ENCODE measurements at places on chromosomes 6 and 20.
A peak's percentile ranks its signal among the peaks of the same experiment; 100 is the strongest.

DNA sequence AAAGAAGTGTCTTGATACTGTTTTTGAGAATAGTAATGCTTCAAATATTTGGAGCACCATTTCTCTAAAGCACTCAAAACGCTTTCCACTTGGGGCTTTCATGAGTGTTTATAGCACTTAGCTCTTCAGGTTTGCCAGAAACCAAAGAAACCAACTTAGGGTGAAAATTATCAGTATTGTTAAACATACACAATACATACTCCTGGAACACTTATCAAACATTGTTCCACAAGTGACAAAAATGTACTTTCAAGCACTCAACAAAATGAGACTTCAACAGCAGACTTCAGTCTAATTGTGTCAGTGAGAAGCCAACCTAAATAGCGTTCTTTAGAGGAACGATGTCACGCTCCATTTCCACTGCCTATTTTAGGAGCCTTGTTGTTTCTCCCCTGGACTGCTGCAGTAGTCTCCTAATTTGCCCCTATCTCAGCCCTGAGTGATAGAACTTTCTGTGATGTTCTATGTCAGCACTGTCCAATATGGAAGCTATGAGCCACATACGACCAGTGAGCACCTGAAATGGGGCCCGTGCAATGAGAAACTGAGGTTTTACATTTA lies 461.3 kb downstream of the KIF16B start:
- no peak for DNase-seq

- DNase-seq = no peak
Measured at GRCh38 chr6:87922947-87923330, 124.7 kb upstream of the SPACA1 start.

GRCh38 chr6:134828641-134829040 lies 121.3 kb downstream of the ALDH8A1 start:
- no peak for DNase-seq

- DNase-seq = no peak
Measured at GRCh38 chr6:25777031-25777430, 22.5 kb downstream of the SLC17A4 start.

DNA sequence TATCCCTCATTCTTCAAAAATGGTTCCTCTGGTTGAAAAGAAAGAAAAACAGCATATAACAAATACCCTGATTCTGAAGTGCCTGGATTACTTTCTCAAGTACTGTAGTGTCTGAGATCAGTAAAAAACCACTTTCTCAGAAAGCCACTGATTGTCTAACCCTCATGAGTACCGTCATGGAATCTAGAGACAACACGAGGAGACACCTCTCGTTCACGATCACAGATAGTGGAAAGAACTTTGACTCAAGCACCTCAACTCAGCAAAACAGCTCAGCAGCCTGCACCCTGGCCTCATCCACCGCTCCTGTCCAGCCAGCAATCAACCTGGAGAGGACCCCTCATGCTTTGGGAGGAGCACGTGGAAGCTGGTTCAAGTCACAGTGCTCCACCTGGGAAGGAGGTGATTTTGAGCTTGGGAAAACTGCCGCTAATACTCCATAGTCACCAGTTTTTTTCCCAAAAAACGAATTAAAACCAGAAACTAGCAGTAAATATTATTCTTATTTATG lies 1.0 kb downstream of the SCML4 start:
- peak; percentile 39 for DNase-seq

DNA sequence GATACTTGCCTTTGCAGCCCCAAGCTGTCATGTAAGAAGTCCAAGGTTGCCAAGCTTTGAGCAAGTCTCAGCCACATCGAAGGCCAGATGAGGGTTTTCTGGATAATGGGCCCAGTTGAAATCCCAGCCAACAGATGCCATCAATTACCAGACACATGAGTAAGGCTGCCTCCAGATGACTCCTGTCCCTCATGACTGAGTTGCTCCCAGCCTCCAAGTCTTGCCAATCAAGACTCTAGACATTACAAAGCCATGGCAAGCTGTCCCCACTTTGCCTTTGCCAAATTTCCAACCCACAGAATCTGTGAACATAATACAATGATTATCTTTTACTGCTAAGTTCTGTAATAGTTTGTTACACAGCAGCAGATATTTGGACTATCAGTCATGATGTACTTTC lies 76.8 kb upstream of the ARMC2 start:
- no peak for DNase-seq
